ENCODE measurements at places on chromosomes 7 and 10.

DNA sequence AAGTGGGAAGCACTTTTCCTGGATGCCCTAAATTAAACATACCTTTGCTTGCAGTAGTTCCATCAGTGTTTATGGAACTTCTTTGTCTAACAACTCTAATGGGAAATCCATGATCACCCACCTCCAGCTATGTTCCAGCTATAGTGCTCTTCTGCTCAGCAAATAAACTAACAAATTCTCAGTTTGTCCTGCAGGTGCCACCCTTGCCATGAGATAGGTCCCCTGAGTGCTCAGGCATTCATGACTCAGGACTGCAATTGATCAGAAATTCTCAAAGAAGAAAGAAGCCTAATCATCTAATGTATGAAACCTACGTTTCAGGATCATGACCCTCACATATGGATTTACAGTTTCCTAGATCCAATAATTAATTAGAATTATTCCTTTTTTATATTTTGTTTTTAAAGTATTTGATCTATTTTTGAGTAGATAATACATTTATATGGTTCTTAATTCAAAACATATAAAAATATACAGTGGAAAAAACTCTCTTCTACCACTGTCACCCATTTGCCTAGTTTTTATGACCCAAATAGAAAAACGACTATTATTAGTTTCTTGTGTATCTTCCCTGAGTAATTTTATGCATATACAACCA lies 48.7 kb upstream of the DYNC1I1 start:
- DNase-seq: peak; percentile 23

GRCh38 chr7:102287111-102287980 lies 678 bp downstream of the SH2B2 start:
- no peak for DNase-seq

- DNase-seq: no peak
Measured at GRCh38 chr10:48957361-48958151, 17.9 kb upstream of the LRRC18 start.

GRCh38 chr10:71255808-71256660 lies 43.7 kb downstream of the UNC5B start:
- DNase-seq: peak; percentile 84

Data from fibroblast of upper back skin (primary cell).